HFFc6 (cell line): ENCODE measurements at places on chromosomes 3 and 15.

DNA sequence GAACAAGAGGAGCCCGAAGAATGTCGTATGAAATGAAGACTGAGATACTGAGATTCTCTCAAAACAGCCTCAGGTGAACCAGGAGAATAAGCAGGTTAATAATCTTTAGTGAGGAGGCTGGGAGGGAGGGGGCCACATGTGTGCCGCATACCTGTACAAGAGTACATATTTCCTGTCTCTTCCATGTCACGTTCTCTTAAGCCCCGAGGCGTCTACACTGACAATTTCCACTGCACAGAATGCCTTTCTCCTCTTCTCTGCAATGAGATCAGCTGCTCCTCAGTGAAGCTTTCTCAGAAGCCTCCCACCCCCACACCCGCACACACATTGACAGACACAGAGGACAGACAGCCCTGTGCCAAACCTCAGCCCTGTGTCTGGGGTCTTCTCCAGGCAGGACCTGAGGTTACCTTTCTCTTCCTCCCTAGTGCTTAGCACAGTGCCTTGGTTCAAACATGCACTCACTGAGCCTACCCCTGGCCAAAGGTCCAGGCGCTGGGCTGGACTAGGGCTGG is 55.4 kb downstream of the PDZRN3 start:
- peaks cover 3% of the 10 kb centered on the region; the same call in 1 of the 2 replicates for H3K27me3 ChIP-seq
- DNase-seq, result no peak
- no peak overlapping the region for H3K27ac ChIP-seq
- H3K4me3 ChIP-seq, result no peak overlapping the region
- H3K4me1 ChIP-seq, result peaks cover 27% of the 10 kb centered on the region

DNA sequence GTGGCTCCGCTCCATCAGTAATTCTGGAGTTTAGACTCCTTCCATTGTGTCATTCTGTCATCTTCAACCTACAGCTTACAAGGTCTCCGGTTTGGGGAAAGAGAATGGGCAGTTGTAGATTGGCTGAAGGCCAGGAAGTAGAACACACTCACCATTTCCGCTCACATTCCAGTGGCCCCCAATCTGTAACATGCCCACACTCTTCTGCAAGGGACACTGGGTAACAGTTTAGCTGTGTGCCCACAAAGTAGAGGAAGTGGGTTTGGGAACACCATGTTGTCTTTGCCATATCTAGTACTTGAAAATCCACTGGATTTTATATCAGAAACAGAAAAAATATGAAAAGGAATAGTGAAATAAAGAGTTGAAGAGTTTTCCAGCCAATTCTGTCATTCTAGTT is 153.5 kb downstream of the SV2B start:
- H3K36me3 ChIP-seq, result no peaks in the 10 kb centered on the region
- DNase-seq, result no peak
- no peak overlapping the region for H3K27ac ChIP-seq
- H3K4me3 ChIP-seq, result no peak overlapping the region
- no peaks in the 10 kb centered on the region for H3K4me1 ChIP-seq

DNA sequence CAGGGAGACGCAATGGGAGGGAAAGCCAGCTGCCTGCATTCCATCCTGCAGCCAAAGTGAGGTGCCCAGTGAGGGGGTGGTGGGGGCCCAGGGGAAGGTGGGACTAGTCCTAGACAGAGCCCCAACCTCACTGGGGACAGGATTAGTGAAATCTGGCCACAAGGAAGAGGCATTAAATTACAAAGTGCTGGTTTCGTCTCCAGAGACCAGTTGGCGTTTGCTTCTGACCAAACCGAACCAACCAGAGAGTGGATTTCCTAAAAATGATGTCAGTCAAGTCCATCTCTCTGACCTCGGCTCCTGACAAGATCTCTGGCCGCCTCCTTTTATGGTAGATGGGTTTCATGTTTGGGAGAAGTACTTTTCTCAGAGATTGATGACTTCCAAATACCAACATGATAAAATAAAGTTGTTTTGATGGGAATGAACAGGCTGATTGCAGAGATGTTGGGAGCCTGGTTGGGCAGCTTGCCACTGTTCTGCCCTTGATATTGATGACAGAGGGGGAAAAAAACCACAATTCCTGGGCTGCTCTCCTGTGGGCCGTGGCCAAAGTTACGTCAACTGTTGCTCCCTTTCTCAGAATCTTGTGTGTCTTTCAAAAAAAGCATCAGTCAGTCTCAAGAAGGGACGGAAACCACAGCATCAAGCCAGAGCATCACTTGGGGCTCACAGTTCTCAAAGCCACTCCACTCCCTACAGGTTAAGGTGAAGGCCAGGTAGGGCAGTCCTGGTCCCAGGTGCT is 24.6 kb downstream of the ITGA11 start:
- H3K4me1 ChIP-seq, result no peaks in the 10 kb centered on the region
- H3K36me3 ChIP-seq, result no peaks in the 10 kb centered on the region
- H3K27me3 ChIP-seq, result peaks cover 19% of the 10 kb centered on the region
- H3K4me3 ChIP-seq, result no peak overlapping the region
- no peak overlapping the region for H3K27ac ChIP-seq

GRCh38 chr15:101206176-101206591 is 45.7 kb downstream of the CHSY1 start:
- peaks cover 19% of the 10 kb centered on the region for H3K36me3 ChIP-seq
- peaks cover 89% of the 10 kb centered on the region for H3K4me1 ChIP-seq
- peaks cover 4% of the 10 kb centered on the region for H3K27me3 ChIP-seq
- peak overlapping the region; percentile 81 for H3K27ac ChIP-seq

DNA sequence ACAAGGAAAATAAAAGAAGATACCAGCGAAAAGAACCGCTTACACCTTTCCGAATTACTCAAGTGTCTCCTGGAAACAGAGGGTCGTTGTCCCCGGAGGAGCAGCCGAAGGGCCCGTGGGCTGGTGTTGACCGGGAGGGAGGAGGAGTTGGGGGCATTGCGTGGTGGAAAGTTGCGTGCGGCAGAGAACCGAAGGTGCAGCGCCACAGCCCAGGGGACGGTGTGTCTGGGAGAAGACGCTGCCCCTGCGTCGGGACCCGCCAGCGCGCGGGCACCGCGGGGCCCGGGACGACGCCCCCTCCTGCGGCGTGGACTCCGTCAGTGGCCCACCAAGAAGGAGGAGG is 325 bp downstream of the ALCAM start:
- H3K27me3 ChIP-seq, result peaks cover 12% of the 10 kb centered on the region
- peaks cover 56% of the 10 kb centered on the region for H3K4me1 ChIP-seq
- H3K4me3 ChIP-seq, result peak overlapping the region; percentile 98
- peaks cover 35% of the 10 kb centered on the region for H3K36me3 ChIP-seq
- peak overlapping the region; percentile 98 for H3K27ac ChIP-seq
- no peak for DNase-seq

GRCh38 chr15:73990250-73991005 is 1.7 kb downstream of the STOML1 start:
- H3K4me1 ChIP-seq, result peaks cover 77% of the 10 kb centered on the region
- no peak for DNase-seq
- H3K36me3 ChIP-seq, result peaks cover 7% of the 10 kb centered on the region; the same call in 1 of the 2 replicates
- H3K4me3 ChIP-seq, result peak overlapping the region; percentile 89; the same call in 1 of the 2 replicates
- H3K27ac ChIP-seq, result no peak overlapping the region; the same call in 1 of the 2 replicates
- no peaks in the 10 kb centered on the region; the same call in 1 of the 2 replicates for H3K27me3 ChIP-seq

- DNase-seq, result peak; percentile 42
- no peak overlapping the region; the same call in 1 of the 2 replicates for H3K4me3 ChIP-seq
- no peak overlapping the region for H3K27ac ChIP-seq
- H3K4me1 ChIP-seq, result peaks cover 31% of the 10 kb centered on the region
- H3K27me3 ChIP-seq, result peaks cover 17% of the 10 kb centered on the region
These were observed 48.8 kb upstream of the LRRFIP2 start for GRCh38 chr3:37223141-37223558.
